Omental fat pad (tissue), 4 donors: ENCODE measurements at places on chromosomes 2 and 18. TPM values are rescaled to one million over a fixed set of nuclear protein-coding genes. Genes with fewer than 3 reads are reported as not detected.

DNA sequence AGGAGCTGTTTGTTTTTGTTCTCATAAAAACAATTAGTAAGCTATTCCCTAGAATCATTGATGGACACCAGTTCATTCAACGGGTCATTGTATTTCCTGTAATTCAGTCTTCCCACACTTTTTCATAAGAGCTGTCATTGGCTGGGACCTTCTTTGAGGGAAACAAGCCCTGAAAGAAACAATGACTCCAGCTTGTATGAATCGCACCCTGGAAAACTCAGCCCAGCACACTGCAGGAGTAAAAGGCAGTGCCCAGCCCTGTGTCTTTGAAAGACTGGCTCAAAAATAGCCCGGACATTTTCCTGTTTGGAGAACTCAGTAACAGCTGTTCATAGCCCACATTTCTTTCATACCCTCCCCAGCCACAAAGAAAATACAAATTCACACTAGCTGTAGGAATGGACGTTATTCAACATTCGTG lies 81.5 kb downstream of the NCKAP5 start:
- DNase-seq = no peak

DNA sequence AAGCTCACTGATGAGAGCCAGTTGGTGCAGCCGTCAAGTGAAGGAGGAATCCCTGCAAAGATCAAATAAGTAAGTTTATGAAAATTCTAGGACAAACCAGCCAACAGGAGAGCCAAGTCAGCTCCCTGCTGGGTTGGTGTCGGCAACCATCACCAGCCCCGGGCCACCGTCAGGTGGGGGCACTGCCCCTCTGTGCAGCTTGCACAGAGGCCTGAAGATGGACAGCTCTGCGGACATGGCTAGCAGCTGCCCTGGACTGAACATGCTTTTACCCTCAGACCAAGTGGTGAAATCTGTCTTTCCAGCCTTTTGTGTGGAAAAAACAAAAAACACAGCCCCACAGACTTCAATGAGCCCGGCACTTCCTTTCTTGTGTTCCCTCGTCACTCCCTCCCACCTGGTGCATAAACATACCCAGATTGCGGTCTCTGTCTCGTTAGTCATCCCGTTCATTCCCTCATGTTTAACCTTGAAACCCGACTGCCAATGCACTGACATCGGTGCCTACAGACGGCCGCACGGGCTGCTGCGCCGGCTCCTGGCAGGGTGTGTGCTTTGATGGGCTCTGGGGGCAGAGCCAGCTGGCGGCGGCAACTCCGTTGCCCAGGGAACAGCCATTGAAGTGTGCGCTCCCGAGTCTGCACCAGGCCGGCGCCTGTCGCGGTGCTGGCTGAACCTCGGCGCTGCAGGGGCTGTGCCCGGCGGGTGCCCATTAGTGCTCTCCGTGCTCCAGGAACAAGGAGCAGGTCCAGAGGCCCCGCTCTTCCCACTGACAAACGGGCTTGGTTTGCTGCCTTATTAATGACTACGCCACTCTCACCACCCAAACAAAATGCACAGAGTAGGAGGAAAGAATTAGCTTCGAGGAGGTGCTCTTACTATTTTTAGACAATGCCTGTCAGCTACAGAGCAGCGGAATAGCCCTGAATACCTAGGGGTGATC lies 95.3 kb downstream of the EIPR1 start:
- no peak for DNase-seq

- no peak for DNase-seq
Observed at GRCh38 chr2:62136956-62137830, 58.7 kb upstream of the B3GNT2 start.

DNA sequence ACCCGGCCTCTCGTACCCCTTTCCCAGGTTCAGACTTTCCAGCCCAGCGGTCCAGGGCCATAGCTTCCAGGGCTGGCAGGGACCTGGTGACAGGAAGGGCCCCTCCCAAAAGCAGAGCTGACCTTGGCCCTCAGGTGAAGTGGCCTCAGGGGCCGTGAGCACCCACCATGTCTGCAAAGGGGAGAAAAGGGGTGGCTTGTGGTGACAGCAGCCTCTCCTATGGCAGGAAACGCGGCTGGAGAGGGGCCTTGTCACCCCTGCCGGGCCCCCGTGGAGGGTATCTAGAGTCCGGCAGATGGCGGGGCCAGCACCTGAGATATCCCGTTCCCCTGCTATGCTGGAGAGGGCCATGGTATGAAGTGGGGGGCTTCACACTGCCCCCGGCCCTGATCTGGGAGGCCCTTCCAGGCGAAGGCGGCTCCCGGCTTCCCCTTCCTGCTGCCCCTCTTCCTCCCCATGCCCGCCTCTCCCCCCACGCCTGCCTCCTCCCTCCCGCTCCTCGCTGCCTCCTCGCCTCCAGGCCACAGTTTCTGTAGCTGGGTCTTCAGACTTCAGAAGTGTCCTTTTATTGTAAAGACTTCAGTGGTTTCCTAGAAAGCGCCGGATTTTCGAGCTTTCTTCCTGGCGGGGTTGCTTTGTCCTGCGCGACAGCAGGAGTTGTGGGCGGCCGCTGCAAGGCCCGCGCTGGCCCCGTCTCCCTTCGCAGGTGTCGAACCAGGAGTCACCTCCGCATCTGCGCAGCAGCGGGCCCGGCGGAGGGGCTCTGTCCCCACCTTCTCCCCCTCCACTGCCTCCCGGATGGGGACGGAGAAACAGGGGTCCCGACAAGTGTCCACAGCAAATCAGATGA lies 240.5 kb upstream of the MYT1L start:
- DNase-seq = no peak

C2orf81 gene
- total RNA-seq = 1.4 TPM

DNA sequence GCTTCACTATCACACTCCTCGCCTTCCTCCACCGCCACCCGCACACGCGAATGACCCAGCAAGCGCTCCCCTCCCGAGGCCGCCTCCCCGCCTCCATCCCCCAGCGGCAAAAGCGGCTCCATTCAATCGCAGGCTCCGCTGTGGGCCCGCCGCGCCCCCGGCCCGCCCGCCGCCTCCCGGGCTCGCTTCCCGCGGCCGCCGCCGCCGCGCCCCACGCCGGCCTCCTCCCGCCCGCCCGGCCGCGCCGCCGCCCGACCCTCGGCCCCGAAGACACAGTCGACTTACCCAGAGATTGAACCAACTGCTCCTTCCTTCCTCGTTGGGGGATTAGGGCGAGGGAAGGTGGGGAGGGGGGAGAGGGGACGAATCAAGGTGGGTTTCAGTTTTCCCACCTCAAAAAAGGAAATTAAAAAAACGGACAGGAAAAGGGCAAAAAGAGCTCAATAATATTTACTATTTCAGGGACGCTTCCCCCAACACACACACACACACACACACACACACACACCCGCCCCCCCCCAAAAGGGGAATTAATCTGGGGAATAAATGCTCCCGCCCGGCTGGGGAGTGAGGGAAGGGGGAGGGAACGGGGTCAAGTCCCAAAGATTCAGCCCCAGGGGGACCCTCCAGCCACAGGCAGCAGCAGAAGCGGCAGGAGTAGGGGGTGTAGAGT lies 743 bp downstream of the XPO1 start:
- DNase-seq = peak; percentile 26

- no peak for DNase-seq
Observed at GRCh38 chr2:217048730-217049129, 188.9 kb upstream of the TNP1 start.

GTF2A1L gene
- total RNA-seq = not detected

DNA sequence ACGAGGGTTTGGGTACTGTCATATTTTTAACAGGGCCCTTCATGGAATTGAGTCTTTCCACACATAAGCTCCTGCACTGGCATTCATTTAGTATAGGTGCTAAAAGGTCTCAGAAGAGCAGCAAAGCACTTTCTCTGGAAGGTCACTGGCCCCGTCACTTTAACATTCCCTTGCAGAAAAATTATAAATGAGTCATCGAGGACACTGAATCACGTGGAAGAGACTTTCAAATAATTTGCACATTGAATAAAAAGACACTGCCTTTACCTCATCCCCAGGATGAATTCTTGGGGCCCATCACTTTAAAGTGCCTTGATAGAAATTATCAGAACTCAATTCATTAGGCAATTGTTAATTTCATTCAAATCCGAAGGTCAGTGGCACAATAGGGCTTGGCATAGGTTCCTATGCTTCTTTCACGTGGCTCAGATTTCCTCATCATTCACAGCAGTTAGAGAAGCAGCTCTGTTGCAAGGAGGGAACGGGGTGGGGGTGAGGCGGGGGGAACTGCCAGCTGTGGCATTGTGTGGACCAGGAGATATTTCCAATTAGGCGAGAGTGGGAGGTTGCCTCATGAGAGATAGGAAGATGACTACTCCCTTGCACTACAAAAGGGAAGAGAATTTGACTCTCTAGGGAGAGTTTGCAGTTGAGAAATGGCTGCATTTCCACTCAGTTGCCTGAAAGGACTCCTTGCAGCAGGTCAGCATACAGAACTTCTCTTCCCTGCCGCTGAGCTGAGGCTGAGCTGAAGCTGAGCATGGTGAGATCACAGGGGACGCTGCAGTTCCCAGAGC lies 86.3 kb upstream of the NPAS2 start:
- no peak for DNase-seq

ALPG gene
- not detected for total RNA-seq

XRCC5 gene
- 148 TPM for total RNA-seq

DNA sequence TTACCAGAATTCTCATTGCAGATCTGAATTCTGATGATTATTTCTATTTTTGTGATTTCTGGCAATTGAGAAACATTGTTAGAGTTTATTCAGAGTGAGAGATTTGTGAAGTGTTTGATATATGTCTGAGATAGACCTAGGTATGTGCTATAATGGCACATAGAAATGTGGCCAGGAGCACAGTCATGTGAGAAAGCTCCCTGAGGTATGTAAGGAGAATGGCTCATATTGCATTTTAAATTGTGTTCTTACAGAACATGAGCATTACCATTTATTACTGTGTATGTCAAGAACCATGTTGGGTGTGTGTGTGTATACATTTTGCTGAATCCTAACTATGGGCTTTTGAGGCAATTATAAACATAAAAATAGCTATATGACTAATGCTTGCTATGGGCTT lies 101.2 kb downstream of the RAPGEF4 start:
- DNase-seq = no peak

DNA sequence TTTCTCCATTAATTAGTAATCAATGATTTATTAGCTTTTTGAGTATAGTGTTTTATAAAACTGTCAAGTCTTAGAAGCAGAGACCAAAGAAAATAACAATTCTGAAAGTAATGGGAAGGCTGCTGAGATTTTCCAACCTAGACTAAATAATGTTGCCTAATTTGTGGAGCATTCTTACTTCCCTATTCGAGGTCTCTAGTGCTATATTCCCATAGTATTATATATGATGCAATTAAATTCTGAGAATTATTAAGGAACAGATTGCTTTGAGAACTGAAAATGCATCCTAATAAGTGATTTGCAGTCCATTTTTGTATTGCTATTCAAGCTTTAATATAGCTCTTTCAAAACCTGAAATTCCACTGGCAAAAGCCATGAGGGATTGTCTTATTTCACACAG lies 27.7 kb upstream of the DOCK10 start:
- no peak for DNase-seq

TEKT4 gene
- total RNA-seq = not detected

GRCh38 chr18:50306944-50307343 lies 19.5 kb upstream of the CXXC1 start:
- no peak for DNase-seq

LYPD6 gene
- total RNA-seq = 13.9 TPM

DNA sequence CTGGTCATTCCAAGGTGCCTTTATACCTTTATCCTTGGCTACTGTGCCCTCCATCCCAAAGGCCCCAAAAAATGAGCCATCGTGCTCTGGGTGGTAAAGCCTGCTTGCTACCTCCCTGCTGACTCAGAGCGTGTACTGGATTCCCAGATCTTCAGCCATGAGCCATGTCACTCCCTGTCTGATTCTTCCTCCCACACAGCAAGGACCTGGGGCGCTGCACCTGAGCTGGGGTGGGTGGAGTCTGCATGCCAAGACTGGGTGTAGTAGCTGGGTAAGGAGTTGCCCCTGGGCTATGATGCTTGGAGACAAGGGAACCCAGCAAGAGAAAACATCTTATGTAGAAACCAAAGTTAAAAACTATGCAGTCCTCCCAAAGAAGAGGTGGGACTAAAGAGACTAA lies 37.2 kb upstream of the APCDD1 start:
- no peak for DNase-seq
